ENCODE measurements at places on chromosomes 4 and X. TPM values are rescaled to one million over a fixed set of nuclear protein-coding genes. Genes with fewer than 3 reads are reported as not detected.

- DNase-seq, result no peak
These were observed 365.9 kb upstream of the PABPC4L start for GRCh38 chr4:134567461-134567860.

- no peak for DNase-seq
These were observed 26.9 kb downstream of the IGSF1 start for GRCh38 chrX:131262200-131262599.

GRCh38 chr4:145195167-145195952 is 15.0 kb upstream of the OTUD4 start:
- no peak for DNase-seq

DNA sequence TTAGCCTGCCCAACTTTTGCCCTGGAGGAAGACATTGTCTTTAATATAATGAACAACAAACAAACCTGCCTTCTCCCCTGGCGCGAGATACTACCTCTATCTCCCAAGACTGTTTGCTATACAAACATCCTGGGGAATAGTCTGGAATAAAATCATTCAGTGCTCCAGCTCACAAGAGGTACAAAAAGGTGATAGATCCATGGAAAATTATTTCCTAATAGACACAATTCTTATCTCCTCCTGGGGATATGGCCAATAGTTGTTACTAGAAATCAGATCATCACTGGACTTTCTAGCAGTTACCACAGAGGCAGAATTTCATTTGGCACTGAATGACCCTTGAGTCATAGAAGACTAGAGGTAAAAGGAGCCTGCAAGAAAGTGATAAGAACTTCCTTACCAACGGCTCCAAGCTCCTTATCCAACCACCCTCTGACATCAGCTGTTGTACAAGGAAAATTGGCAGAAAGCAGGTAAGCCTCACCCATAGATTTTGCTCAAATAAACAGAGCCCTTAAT is 38.1 kb downstream of the MID1 start:
- DNase-seq, result no peak

DNA sequence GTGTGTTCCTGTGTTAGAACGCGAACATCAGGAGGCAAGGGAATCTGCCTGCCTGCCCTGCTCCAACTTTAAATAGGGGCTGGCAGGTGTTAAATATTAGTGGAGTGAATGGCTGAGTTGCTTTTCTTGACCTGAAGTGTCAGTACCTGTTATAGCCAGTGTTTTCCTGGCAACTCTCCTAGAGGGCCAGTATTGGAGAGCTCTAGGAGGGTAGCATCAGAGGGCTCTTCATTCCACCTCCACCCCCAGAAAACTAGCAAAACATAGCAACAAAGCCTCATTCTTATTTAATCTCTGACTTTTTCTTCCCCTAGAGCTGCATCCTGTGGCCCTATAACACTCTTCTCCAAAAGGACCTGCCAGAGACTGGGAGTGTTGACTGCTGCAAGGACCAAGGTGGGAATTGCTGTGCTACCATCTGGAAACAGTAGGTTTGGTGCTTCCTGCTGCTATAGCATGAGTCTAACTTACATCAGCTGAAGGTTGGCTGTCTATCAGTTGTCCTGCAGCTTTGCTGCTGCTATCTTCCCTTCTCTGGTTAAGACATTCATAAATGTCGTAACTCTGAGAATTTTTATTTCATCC is 33.5 kb downstream of the SGMS2 start:
- no peak for DNase-seq

DNA sequence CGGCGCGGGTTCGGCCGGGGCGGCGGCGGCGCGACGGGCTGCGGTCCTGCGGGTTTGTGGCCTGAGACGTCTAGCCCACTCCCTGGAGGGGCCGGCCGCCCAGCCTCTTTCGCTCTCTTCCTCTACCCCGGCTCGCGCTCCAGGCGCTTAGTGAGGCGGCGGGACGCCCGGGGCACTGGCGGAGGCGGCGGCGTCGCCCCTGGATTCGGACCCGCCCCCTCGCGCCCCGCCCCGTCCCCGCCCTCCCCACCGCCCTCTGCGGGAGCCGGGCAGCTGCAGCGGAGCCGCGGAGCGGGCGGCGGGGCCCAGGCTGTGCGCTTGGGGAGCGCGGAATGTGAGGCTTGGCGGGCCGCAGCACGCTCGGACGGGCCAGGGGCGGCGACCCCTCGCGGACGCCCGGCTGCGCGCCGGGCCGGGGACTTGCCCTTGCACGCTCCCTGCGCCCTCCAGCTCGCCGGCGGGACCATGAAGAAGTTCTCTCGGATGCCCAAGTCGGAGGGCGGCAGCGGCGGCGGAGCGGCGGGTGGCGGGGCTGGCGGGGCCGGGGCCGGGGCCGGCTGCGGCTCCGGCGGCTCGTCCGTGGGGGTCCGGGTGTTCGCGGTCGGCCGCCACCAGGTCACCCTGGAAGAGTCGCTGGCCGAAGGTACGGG is at the start of gene BMP2K:
Gene BMP2K, plus strand, starts transcription at position 272 of the 650 bp plus-strand sequence. Its CDS starts 194 bp downstream, at position 466.
- peak; percentile 93 for DNase-seq

- no peak for DNase-seq
These were observed 89.8 kb upstream of the SPRY1 start for GRCh38 chr4:123306769-123307168.

- DNase-seq, result no peak
These were observed 51.3 kb downstream of the ANXA10 start for GRCh38 chr4:168143601-168144000.

- DNase-seq, result no peak
These were observed 68.8 kb downstream of the MAML3 start for GRCh38 chr4:140085062-140085622.

GRCh38 chr4:130855533-130855932 is 1759.6 kb downstream of the C4orf33 start:
- DNase-seq, result no peak

DNA sequence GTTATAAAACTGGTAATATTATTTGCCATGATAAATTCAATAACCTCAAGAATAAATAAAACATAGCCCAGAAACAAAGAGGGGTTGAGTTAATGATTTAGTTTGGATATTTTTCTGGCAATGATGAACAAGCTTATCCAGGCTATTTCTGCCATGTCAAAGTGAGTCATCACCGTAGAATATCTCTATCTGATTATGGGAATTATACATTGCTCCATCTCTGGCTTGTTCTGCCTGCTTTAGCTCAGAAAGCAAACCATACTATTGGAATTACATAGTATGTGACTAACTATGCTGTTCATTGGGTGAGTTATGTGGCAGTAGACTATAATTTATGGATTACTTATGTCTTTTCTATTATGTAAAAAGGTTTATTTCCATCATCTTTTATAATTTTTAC is 680.1 kb upstream of the AADAT start:
- DNase-seq, result no peak

- DNase-seq, result no peak
These were observed 18.0 kb downstream of the GC start for GRCh38 chr4:71765821-71766383.

GRCh38 chr4:147901916-147902315 is 170.0 kb downstream of the ARHGAP10 start:
- no peak for DNase-seq

GRCh38 chr4:54231768-54232688 is 2.9 kb downstream of the PDGFRA start:
- DNase-seq, result peak; percentile 92

DNA sequence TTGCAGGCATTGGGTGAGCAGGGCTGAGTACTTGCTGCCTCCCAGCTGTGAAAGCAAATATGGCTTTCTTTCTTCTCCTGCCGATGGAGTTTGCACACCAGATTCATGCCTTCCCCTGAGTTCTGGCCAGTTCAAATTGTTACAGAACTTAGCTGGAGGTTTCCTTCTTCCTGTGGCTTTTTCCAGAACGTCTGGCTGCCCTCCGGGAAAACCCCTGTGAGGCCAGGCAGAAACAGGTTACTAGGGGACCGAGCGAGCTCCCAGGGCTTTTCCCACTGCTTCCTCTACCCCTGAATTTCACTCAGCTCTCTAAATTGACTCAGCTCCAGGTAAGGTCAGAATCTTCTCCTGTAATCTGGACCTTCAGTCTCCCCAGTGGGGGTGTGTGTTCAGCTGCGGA is 482.4 kb downstream of the C4orf33 start:
- DNase-seq, result no peak

- no peak for DNase-seq
These were observed 158.4 kb downstream of the TENT5D start for GRCh38 chrX:80578517-80579105.

The EPGN gene
- not detected for total RNA-seq

The MAPK10 gene
- total RNA-seq, result 38.9 TPM

Measured in mesenteric fat pad (tissue), 1 donor.